ENCODE measurements at places on chromosomes 16 and 17.

GRCh38 chr16:84356591-84357116 is 11.7 kb upstream of the ATP2C2 start:
- DNase-seq = no peak

- no peak for DNase-seq
These were observed 42.8 kb downstream of the SRCIN1 start for GRCh38 chr17:38562903-38563302.

DNA sequence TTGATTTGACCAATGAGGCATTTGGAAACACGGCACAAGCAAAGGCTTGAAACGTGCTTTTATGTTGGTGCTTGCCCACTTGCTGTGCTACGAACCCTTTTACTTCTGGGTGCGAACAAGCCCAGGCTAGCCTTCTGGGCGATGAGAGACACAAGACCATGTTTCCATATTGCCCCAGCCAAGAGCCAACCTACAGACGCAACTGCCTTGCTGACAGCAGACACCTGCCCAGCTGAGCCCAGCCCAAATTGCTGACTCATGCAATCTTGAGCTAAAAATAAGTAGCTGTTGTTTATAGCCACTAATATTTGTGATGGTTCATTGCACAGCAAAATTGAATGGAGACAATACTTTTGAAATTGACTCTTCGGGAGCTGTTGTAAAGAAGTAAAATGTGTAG is 464.5 kb downstream of the WWOX start:
- DNase-seq = peak; percentile 95

DNA sequence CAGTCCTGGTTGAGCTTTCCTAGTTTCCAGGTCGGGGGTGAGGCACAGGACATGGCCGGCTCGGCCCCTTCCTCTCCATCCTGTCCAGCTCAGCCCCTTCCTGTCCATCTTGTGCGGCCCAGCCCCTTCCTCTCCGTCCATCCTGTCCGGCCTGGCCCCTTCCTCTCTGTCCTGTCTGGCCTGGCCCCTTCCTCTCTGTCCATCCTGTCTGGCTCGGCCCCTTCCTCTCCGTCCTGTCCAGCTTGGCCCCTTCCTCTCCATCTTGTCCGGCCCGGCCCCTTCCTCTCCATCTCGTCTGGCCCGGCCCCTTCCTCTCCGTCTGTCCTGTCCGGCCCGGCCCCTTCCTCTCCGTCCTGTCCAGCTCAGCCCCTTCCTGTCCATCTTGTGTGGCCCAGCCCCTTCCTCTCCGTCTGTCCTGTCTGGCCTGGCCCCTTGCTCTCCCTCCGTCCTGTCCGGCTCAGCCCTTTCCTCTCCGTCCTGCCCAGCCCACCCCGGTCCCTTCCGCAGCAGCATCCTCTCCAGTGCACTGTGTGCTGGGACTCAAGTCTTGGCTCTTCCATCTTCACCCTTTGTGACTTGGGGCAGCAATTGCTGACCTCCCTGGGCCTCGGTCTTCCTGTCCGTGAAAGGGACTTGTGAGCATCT is 5.5 kb upstream of the ZNF750 start:
- DNase-seq = no peak

DNA sequence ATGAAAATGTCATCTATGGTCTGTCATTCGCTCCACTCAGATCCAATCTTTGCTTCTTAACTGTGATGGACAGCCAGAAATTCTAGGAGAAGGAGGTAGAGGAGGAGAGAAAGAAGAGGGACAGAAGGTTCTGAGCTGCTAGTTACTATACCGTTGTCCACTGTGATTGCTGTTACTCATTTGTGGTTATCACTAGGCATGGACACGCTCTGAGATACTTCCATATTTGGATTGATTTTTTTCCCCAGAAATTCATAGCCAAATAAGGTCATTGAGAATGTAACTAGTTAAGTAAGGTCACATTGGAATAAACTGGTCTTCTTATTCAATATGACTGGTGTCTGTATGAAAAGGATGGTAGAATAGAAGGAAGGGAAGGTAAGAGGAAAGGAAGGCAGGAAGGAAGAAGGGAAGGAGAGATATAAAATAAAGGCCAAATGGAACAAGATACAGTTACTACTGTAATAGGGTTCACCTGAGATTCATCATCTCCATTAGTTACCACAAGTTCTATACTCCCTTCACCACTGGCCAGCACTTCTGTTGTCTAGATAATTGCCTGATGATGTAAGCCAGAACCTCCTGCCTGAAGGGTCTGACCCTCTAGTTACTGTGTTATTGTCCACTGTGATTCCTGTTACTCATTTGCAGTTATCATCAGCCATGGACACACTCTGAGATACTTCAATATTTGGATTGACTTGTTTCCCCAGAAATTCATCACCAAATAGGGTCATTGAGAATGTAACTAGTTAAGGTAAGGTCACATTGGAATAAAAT is 2.9 kb downstream of the KRTAP9-7 start:
- DNase-seq = no peak

GRCh38 chr17:70313086-70313852 is 143.9 kb downstream of the KCNJ2 start:
- no peak for DNase-seq

DNA sequence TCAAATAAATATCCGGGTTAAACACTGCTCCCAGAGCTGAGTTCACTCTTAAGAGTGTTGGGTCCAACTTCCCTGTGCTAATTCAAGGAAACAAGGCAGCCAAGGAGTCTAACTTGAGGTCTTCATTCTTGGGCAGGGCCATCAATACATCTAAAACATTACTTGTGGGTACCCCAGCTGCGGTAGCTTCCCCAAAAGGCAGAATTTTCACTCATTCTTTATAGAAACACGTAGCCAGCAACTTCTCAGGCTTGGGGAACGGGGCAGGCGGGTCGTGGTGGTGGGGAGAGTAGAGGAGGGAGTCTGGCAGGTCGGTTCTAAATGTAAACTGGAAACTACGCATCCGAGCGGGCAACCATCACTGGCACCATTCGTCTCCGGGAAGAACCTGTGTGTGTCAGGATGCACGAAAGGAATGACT is 666 bp upstream of the METTL9 start:
- no peak for DNase-seq

DNA sequence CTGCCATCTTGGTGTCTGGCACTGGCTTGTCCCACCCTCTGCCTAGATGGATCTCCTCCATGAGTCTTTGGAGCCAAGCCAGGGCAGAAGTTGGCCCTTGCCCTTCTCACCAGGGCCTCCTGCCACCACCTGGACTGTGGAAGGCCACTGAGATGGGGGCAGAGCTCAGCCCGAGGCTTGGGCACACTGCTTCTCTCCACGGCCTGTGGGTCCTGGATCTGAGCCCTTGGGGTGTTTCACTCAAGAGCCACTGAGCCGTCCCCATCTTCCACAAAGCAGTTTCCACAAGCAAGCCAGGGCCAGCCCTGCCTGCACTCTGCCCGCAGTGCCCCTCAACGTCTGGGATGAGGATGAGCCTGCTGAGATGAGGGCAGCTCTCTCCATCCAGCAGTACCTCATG is 16.7 kb upstream of the CD300A start:
- DNase-seq = no peak

DNA sequence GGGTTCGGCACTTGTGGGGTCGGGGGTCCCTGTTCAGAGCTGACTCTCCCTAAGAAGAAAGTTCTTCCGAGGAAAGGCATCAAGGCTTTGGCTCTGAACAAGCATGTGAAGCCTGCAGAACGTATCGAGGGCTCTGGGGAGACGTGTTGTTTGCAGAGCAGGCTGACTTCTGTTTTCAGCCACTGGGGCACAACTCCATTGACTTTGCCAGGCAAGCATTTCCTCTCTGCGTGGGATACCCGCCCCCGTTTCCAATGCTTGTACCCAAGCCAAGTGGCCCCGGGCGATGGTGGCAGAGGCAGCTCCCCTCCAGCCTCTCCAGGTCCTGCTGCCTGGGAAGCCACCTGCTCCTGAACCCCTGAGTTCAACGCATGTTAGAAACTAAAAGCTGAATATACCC is 255.7 kb downstream of the RBFOX3 start:
- no peak for DNase-seq

DNA sequence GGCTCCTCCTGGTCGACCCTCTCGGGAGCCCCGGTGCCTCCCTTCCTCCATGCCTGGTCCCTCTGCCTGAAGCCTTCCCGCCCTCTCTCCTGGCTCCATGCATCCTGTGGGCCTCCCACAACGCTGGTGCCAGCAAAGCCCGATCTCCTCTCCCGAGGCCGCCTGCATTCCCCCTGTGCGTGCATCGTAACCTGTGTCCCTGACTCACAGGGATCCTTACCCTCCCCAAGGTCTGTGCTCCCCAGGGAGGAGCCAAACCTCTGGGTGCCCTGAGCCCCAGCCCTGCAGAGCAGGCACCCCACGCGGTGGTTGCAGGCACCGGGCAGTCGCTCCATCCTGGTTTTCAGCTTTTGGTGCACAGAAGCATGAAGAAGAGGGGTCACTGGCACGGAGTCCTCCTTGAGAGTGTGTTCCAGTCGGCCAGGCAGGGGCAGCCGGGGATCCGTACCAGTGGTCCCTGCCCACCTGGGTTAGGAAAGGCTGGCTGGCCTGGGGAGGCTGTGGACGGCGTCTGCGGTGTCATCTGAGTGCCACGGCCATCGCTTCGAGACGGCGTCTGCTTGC is 1.8 kb upstream of the ENPP7 start:
- DNase-seq = no peak

GRCh38 chr17:7927596-7927995 is 2.1 kb downstream of the KCNAB3 start:
- no peak for DNase-seq

DNA sequence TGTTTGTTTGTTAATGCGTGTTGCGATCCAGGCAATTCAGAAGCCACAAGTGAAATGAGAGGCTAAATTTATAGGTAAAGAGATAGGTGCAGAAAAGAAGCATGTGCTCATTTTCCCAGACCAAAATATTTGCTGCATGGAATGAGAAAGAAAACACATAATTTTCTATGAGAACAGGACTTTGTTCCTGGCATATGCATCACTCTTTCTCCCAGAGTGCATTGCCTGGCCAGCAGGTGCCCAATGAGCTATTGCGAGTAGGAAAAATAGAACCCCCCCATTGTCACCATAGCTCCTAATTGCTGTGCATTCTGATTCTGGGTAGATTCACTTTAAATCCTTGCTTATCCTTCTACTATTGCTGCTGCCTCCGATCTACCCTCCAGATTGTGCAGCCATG is 410.4 kb downstream of the PMP22 start:
- DNase-seq = no peak

DNA sequence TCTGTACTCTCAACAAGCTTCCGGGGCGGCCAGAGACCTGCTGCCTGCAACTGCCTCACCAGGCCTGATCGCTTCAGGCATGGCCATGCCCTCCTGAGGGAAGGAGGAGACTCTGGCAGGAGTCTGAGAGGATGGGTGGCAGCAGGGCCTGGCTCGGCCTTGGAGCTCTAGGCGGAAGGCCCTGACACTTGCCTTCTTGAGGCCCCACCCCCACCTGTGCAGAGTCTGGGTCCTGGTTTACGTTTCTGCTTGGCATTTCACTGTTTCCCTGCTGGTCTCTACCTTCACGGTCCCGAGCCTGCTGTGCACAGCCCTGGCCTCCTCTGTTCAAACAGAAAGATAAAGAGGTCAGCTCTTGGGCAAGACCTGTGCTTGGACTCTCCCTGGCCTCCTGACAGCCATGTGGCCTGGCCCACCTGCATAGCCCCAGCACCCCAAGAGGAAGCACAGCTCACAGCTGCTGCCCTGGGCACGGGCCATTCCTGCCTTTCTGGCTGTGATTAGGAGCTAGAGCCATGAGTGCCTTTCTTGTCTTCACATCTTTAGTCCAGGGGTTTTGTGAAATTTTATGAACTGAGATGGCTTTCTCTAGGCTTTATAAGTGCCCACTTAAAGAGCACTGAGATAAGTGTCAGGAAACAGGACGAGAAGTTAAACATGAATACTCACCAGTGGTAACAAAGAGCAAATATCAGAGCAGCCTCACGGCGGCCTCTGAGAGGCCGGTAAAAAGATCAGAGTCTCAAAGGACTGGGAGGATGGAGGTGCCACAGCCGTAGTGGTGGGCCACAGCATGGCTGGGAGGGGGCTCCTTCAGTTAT is 25.6 kb upstream of the MTSS2 start:
- DNase-seq = no peak

GRCh38 chr16:24839347-24839972 is 6.3 kb upstream of the SLC5A11 start:
- DNase-seq = no peak

- DNase-seq = no peak
These were observed 86.1 kb downstream of the ZDHHC7 start for GRCh38 chr16:84925092-84925772.

- DNase-seq = no peak
These were observed 12.0 kb upstream of the BCAR1 start for GRCh38 chr16:75263291-75263962.

DNA sequence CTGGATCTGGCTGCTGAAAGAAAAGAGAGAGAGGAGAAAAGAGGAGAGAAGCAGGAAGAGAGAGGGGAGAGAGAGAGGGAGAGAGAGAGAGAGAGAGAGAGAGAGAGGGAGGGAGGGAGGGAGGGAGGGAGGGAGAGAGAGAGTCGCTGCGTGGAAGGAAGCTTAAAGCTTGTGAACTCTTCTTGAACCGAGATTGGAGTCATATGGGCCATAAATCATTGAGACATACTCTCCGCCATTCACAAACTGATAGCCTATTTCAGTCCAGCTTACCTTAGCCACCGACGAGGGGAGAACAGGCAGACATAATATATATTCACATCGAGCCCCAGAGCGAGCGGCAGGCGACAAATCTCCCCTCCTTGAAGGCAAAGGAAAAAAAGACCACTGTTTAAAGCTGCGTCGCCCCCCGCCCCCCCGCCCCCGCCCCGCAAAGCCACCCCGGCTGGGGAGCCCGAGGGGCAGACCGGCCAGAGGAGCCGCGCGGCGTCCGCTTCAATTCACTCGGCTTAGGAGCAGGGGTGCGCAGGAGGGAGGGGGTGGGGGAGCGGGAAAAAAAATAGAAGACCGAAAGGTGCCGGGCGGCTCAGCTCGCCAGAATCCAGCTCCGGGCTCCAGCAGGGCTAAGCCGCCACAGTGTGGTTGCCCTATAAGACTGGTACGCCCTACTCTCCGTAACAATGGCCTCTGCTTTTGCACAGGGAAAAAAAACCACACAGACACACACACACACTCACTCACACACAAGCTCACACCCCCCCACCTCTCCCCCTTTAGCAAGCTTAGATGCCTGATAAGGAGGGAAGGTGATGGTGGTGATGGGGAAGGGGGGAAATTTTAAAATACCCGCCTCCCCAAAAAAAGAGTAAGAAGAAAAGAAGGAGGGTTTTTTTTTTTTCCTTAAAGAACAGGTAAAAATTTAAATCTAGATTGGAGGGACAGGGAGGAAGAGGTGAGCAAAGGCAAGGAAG is 10.6 kb upstream of the HOXB2 start:
- no peak for DNase-seq

GRCh38 chr17:30308406-30308805 is 16.7 kb upstream of the BLMH start:
- DNase-seq = no peak

DNA sequence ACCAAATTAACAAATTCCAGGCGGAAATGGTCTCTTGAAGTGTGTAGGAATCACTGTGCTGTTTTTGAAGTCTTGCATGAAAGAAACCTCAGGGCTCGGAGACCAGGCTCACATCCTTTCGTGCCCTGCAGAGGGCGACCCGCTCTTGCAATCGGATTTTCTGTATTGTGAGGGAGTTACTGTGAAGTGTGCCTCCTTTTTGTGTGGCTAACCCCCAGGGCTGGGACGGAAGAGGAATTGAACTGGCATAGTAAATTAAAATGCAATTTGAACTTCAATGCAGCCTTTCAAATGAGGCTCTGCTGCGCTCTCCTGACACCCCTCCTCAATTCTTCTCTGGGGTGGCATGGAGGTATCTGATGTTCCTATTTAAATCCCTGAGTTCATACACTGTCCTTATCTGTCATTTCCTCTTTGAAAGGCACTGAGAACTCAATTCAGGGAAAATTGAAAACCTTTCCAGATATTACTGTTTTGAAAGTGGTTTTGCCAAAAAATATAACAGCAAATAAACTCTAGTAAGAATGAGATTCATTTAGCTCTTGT is 51.5 kb upstream of the MGAT5B start:
- DNase-seq = peak; percentile 68

- no peak for DNase-seq
These were observed at the start of gene PRSS33 for GRCh38 chr16:2787406-2787805. Gene PRSS33, minus strand, starts transcription at chr16:2787560. Its CDS starts 1,013 bp downstream, at chr16:2786547.
